ENCODE measurements at places on chromosomes 11 and 22.

GRCh38 chr11:130202818-130203689 lies 43.5 kb downstream of the ST14 start:
- peak; percentile 23 for DNase-seq

GRCh38 chr11:73047773-73048371 lies 94.2 kb downstream of the FCHSD2 start:
- DNase-seq, result peak; percentile 66

DNA sequence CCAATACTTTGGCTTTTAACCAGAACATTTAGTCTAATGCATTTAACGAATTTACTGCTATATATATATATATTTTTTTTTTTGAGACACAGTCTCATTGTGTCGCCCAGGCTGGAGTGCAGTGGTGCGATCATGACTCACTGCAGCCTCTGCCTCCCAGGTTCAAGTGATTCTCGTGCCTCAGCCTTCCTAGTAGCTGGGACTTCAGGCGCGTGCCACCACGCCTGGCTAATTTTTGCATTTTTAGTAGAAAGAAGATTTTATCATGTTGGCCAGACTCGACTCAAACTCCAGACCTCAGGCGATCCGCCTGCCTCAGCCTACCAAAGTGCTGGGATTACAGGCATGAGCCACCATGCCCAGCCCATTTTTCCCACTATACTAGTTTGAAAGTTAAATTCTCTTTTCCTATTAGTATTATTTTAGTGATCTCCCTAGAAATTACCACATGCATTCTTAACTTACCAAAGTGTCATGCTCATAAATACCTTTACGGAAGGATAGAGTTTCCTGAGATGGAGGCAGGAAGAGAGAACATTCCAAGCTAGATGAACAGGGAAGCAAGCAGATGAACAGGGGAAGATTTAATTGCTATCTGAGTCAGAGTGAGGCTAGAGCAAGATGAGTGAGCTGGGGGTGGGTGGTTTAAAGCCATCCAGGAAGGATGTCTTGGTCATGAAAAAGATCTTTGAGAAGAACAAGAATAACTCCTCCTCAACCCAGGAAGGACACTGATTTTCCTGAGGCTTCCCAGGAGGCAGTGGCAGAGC lies 4.4 kb upstream of the PGAP2 start:
- DNase-seq, result no peak

GRCh38 chr11:36228689-36229088 lies 60.5 kb downstream of the COMMD9 start:
- DNase-seq, result no peak

DNA sequence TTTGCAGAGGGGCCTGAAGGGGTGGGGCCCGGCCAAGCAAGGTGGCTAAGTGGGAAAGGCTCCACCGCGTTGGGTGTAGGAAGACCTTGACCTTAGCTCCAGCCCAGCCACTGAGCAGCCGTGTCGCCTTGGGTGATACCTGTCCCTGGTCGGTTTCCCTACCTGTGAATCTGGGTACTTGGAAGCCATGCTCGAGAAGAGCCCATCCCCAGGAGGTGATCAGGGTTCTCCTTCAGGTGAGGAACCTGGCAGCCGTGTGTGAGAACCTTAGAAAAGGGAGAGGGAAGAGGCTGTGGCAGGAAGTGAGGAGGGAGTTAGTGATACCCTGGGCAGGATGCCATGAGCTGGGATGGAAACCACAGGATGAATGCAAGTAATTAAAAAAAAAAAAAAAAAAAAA lies 21.6 kb downstream of the PPARA start:
- DNase-seq, result no peak

GRCh38 chr11:5420993-5421392 lies 918 bp upstream of the OR51Q1 start:
- DNase-seq, result no peak

GRCh38 chr11:77213029-77213579 lies 85.1 kb downstream of the MYO7A start:
- DNase-seq, result no peak

DNA sequence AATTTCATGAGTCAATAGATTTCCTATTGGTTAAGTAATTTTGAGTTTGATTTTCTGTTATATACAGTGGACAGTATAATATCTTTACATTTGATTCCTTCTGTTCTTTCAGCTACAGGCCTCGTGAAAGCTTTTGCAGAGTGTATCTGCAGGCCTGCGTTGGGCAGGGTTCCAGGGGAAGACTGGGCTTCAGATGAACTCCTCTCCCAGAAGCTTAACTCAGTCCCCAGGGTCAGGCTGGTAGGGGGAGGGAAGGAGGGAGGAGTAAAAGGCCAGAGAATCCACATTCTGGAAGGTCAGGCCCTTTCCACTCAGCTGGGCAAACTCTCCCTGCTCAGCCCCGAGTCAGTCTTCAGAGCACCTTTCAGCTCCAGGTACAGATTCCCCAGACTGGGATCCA lies 100.4 kb upstream of the NECTIN1 start:
- DNase-seq, result no peak

GRCh38 chr22:36068776-36069344 lies 40.2 kb upstream of the RBFOX2 start:
- peak; percentile 16 for DNase-seq

GRCh38 chr11:72443016-72443415 lies 8.7 kb upstream of the CLPB start:
- DNase-seq, result peak; percentile 47

GRCh38 chr11:71449596-71449995 lies 1.4 kb upstream of the DHCR7 start:
- DNase-seq, result no peak

DNA sequence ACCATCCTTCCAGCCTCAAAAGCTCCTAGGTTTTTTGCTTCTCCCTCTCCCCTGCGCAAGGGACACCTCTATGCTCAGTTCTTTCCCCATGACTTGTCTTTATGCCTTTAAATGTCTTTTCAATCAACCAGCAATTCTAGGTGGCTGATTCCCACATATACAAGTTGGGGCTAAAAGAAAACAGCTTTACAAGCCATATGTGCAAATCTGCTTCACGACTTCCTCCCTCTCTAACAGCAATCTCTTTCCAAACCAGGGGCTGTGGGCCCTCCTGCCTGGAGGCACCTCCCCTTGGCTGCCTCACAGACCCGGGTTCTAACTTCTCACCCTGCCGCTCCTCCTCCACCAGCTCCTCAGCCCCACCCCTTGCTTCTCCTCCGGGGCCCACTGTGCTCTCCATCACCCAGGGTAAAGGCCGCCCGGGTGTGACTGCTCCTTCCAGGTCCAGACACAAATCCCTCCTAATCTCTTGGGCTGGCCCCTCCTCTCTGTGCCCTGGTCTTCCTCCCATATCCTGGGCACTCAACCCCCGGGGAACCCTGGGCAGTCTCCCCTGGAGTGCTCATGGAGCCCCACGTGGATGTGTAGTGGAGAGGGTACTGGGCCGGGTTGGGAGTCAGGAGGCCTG lies 14.1 kb downstream of the TMPRSS13 start:
- no peak for DNase-seq

DNA sequence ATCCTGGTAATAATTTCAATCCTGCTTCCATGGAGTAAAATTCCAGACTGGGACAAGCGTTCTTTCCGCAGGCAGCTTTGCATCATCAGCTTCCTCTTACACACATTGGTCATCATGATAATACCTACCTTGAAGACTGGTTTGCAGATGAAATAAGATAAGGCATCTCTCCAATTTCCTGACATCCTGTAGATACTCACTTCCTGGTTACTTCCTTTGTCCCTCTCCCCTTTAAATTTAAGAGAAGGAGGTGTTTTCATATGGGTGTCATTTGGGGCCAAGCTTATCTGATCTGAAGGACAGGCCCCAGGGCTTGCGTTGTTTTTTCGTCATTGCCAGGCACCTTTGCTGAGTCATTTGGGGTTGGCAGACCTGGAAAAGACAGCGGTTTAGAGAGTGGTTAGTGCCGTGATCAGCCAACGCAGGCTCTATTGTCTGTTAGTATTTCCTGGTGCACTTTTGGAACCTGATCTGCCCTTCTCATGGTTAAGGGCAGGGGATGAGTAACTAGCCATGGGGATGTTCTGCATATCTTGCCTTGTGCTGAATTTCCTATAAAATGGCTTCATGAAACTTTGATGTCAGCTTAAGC lies 24.1 kb downstream of the GRAMD1B start:
- DNase-seq, result peak; percentile 52

DNA sequence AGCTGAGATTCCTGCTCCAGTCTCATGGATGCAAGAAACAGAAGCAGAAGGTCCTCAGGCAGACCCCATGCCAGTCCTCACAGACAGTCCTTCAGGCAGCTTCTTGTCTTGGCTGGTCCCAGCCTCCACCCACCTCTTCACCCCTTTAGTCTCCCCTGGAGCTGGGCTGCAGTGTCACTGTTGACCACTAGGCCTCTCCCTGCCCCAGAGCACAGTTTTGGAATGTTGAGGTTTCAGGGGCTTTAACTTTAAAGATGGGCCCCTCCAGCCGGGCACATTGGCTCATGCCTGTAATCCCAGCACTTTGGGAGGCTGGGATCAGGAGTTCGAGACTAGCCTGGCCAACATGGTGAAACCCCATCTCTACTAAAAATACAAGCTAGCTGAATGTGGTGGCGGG lies 39.5 kb upstream of the GCAT start:
- DNase-seq, result no peak

- peak; percentile 39 for DNase-seq
Measured at GRCh38 chr11:43360361-43361032, 1.8 kb downstream of the TTC17 start.

DNA sequence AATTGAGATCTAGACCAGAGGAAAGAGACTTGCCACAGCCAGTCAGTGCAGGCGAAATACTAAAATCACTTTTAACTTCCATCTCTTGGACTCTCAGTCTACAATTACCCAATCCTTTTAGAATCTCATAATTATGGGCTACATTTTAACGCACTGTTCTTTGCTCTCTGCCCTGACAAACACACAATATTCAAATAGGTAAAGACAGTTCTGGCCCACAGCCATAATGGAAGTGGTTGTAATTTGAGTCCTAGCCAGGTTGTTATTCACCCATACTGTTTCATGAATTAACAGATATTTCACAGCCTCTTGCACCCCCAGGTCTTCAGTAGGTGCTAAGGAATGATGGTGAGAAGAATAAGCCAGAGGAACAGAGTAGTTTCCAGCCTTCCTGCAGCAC lies 830 bp downstream of the C11orf97 start:
- DNase-seq, result no peak

DNA sequence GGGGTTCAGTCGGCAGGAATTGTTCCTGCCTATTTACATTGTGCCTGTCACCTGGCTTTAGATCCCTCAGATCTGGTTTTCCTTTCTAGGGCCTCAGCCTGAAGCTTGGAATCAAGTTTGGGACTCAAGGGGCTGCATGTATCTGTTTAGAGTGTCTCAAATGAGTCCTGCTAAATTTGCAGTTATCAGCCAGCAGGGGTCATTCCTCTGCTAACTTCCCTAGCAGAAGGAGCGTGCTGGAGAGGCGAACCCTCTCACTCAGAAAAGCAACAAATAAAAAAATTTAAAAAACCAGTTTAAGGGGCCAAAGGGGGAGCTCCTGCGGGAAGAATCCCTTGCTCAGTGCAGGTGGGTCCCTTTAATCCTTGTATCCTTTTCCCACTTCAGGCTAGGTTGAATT lies 1220.2 kb downstream of the JRKL start:
- no peak for DNase-seq

Measured in suppressor macrophage (primary cell).